ENCODE measurements at places on chromosomes 11 and 22.

DNA sequence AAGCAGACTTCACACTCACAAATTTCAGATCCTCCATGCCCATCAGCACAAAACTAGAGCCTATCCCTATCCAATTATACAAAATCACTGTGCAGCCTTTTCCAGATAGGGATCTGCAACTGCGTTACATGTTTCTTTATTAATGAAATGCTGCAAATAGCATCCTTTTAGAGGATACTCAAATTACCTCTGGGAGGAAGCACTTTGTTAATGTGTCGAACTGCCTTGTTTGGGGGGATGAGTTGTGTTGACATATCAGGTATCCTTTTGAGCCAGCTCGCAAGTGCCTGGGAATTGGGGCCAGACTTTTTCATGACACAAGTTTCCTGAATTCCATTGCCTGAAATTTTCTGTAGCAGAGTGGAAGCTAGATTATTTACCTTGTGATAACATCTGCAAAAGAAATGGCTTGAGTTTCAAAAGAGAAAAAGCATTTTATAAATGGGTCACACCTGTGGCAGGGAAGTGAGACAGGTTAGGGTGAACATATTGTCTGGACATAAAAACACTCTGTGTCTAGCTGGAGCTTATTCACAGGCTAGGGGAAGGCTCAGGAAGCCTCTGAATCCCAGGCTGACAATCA lies 299.1 kb upstream of the MTNR1B start:
- DNase-seq, result no peak

GRCh38 chr11:20448834-20449233 lies 61.3 kb downstream of the PRMT3 start:
- DNase-seq, result no peak

- DNase-seq, result no peak
Measured at GRCh38 chr11:83921447-83922192, 635.5 kb upstream of the CCDC90B start.

DNA sequence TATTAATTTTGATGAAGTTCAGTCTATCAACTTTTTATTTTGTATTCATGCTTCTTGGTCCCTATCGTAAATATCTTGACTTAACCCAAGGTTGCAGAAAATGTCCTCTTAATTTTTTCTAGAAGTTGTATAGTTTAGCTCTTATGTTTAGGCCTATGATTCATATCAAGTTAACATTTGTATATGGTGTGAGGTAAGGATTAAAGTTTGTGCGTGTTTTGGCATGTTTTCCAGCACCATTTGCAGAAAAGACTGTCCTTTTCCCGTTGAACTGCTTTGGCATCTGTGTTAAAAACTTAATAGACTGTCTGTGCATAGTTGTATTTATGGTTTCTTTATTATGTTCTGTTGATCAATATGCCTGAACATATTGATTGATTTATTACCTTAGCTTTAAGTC lies 42.3 kb downstream of the ARHGEF12 start:
- no peak for DNase-seq

DNA sequence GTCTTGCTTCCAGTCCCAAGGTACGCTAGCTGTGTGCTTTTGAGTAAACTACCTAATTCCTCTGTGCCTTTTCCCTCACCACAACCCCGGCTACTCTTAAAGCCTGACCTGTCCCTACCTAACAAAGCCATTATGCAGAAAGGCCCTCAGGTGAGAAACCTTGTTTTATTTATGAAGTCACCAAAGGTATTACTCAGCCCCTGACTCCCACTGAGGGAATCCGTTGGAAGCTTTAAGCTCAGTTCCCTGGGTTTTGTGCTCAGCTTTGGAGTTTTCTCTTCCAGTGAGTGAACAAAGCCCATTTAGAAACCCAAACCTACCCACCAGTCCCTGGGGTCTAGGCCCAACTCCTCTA lies 90.9 kb downstream of the APIP start:
- DNase-seq, result no peak

DNA sequence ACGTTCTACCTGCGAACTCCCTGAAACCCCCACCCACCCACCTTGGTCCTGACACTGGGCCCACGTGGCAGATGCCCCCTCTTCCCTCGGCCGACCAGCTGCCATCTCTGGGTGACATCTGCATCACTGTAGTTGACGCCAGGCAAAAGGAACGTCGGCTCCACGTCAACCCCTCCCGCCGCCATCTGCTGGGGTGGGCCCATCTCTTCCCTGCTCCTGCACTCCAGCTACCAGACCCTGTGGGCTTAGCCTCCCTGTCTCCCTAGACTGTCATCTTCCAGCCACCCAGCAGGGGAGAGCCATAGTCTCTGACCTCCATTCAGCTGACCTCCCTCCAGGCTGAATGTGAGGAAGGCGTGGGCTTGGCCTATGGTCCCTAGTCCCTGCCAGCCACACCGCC lies 21.4 kb downstream of the CHID1 start:
- no peak for DNase-seq

GRCh38 chr11:113577356-113578032 lies 102.3 kb upstream of the DRD2 start:
- no peak for DNase-seq

- DNase-seq, result no peak
Measured at GRCh38 chr11:18111005-18111404, 5.1 kb upstream of the SAAL1 start.
